CD8-positive, alpha-beta T cell (primary cell): ENCODE measurements at places on chromosomes 6 and 20.

DNA sequence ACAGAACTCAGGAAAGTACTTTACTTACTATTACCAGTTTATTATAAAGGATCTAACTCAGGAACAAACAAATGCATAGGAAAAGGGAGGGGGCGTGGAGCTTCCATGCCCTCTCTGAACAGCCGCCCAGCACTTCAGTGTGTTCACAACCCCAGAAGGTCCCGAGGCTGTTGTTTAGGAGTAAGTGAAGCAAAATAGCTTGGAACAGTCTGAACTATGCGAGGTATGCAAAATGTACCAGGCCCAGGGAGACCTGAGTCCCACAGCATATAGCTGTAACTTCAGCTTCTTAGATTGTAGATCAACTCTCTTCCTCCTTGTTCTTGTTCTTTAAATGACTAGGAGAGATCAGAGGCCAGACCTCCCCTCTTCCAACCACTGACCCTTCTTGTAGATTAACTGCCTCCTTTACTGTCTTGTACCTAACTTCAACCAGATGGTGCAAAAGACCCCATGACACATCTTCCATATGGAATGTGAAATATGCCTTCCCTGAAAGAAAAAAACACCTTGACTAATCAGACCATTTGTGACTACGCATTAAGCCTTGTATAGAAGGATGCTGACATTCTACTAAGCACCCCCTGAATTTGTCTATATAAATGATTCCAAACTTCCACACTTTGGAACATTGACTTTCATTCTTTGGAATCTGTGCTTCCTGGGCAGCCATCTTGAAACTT is 98.8 kb upstream of the SNX9 start:
- DNase-seq, result no peak

DNA sequence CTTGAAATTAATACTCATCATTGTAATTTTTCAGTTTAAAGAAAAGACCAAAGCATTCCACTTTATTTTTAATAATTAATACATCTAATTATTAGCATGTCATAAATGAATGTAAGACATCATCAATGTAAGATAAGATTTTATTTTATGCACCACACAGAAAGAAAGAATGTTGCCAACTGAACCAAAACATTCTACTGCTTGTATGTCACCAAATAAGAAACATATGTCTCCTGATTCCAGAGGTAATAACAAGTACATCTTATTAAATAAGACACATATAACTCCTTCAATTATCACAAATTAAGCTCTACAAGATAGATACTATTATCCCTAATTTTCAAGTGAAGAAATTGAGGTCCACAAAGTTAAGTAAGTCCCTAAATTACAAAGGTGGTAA is 189.5 kb downstream of the GMDS start:
- DNase-seq, result no peak

- DNase-seq, result no peak
Measured at GRCh38 chr6:110520209-110520965, 44.0 kb upstream of the SLC22A16 start.

DNA sequence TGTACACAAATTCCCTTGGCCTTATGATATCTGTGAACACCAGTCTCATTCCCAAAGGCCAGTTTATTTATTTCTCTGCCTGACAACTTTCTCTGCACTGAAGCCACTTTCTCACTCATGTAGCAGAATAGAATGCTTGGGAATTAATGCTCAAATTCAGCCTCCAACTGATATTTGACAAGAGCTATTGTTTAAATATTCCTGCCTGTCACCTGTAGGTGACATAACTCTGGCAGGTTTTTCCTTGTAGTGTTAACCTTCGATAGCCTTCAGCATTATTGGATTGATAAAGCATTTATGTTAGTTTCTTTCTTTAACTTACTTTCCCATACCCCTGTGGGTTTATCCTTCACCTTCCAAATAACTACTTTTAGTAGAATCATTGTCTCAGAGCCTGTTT is 1183.2 kb upstream of the ADGRB3 start:
- DNase-seq, result no peak

- no peak for DNase-seq
Measured at GRCh38 chr6:139296927-139297326, 5.1 kb upstream of the TXLNB start.

DNA sequence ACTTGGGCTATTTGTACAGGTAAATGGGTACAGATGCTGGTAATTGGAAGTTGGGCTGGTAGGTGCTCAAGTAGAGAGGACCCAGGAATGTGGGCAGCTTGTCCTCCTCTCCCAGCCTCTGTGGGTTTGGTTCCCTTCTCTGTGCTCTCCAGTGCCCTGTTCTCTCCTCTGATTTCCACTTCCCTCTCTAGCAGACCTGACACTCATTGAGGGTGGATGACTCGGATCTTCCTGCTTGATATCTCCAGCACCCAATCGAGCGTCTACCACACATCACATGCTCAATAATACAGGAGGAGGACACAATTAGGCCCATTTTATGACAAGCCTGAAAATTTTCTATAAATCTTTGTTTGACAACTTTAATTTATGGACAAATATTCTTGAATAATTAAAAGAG is 23.7 kb downstream of the CST1 start:
- DNase-seq, result no peak

- DNase-seq, result no peak
Measured at GRCh38 chr20:5511930-5512329, 195.2 kb upstream of the PROKR2 start.

GRCh38 chr6:151402228-151402627 is 10.9 kb upstream of the ZBTB2 start:
- DNase-seq, result no peak

GRCh38 chr6:166194914-166195859 is 27.5 kb upstream of the TBXT start:
- DNase-seq, result no peak

DNA sequence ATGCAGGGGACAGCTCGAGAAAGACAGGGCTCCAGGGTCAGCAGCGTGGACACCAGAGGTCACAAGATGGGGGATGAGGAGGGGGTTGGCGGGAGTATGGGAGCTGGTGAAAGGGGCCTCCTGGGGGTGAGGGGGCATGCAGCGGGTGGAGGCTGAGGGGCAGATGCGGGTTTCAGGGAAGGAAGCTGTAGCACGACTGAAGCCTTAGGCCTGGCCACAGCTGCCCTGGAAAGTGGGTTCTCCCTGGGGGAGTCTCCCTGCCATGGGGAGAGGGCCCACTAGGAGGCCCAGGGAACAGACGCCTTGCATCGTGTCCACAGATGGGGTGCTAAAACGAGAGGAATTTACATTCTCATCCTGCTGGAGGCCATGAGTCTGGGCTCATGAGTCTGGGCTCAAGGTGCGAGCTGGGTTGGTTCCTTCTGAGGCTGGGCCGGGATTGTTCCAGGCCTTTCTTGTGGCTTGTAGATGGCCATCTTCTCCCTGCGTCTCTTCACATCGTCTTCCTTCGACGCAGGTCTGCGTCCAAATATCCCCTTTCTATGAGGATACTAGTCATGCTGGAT is 18.0 kb downstream of the APCDD1L start:
- no peak for DNase-seq

- DNase-seq, result no peak
Measured at GRCh38 chr6:155040154-155040553, 45.0 kb downstream of the TIAM2 start.

DNA sequence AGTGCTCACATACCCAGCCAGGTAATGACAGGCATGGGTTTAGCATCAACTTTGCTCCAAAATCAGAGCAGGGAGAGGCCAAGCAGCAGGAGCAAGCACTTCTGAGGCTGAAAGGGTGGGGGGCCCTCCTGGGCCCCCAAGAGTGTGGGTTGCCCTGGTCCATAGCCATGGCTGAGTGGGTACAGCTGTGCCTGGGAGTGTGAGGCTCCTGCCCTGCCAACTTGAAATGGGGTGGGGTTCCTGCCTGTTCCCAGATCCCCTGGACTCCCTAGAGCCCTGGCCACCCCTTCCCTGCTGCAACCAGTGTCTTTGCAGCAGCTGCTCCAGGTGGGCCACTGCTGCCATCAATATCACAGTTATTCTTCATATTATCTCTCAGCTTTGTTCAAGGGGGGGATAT is 1224.2 kb upstream of the GJE1 start:
- no peak for DNase-seq

DNA sequence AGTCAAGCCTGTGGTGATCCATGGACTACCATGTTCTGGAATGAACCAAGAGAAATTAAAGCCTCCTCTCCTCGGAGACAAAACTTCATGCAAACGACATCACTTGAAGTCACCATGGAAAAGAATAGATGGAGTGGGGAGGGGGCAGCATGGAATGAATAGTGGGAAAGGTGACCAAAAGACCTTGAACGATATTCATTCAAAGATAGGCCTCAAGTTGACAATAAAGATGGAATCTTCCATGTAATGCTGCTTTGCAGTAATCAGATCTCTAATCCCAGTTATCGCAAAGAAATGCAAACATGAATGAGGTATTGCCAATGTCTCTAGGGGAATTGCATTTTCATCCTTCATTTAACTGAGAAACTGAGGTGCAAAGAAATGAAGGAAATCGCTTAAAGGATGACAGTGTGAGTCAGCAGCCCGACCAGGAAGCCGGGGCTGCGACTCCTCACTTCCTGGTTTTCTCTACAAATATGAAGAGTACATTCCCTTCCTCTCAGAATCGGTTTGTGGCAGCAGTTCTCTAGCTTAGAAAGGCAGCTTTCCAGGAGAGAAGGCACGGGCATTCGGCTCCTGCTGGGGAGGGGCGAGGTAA is 65.6 kb upstream of the RREB1 start:
- DNase-seq, result no peak

- no peak for DNase-seq
Measured at GRCh38 chr6:90468080-90468479, 118.8 kb downstream of the MAP3K7 start.

- no peak for DNase-seq
Measured at GRCh38 chr20:31572042-31572700, 32.9 kb upstream of the ID1 start.

GRCh38 chr6:136014454-136015437 is 163.2 kb downstream of the PDE7B start:
- DNase-seq, result no peak

DNA sequence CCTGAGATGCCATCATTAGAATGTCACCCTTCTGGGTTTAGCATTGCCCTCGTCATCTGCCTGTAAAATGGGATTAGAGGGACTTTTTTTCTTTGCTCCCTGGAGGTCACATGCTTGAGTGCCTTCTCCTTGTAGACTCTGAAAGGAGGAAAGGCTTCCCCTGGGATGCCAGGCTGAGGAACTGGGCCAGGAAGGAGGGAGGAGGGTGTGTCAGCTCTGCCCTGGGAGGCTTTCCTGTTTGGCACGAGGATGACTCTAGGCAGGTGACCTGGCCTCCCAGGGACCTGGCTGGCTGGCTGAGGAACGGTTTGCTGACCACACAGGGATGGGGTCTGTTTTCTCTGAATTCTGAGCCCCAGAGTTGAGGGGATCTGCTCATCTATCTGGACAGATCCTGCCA is 137.9 kb upstream of the RNF24 start:
- DNase-seq, result no peak

DNA sequence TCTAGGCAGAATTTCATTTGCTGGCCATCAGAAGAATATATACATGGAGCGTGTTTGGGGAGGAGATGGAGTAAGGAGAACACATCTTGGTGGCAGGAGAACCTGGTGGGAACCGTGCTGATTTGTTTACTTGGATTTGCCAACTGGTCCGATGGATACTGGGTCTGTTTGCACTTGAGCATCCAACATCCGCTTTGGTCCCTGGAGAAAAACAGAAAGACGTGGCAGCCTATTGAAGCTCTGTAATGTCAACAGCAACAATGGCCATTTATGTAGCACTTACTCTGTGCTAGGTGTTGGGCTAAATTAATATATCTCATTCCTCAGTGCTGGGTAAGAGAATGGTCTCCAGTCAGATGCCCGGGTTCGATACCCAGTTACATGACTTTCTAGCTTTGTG is 125.6 kb downstream of the BCAS1 start:
- DNase-seq, result no peak

DNA sequence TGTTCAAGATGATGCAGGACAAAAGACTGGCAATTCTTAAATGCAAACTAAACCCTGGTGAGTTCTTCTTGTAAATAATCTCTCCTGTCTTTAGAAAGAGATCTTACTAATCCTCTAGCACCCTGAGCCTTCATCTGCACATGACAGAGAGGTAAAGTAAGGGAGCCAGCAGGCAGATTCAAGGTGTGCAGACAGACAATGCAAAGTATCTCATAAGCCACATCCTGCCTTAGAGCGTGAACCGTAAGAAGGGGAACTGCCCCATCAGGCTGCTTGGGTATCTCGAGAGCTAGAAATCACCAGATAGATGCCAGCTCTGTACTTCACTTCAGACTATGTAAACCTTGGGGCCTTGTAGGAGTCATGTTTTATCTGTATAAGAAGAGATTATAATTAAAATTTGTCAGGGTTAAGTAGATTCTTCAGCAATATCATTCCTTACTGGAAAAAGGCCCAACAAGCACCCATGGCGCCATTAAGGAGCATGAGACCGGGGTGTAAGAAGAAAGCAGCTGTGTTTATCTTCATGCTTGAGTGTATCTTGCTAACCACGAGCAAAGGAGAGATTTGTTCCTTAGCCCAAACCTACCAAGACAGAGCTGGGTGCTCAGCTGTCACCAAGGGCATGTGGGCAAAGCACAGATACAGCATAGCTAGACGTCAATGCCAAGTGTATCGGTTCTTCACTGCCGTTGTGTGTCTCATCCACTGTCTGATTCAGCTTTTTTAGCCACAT is 24.4 kb downstream of the CNR1 start:
- DNase-seq, result no peak

DNA sequence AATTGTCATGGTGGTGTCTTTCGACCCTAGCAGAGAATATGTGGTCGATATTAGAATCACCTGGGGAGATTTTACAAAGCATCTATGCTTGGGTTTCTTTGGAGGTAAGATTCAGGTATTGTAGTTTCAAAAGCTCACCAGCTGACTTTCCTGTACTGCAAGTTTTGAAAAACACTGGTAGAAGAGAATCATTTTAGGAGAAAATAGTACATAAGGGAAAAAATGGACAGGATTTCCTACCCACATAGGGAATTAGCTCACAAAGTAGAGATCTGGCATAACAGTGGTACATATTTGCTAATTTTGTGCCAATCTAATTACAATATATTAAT is 27.4 kb upstream of the ABT1 start:
- DNase-seq, result no peak

DNA sequence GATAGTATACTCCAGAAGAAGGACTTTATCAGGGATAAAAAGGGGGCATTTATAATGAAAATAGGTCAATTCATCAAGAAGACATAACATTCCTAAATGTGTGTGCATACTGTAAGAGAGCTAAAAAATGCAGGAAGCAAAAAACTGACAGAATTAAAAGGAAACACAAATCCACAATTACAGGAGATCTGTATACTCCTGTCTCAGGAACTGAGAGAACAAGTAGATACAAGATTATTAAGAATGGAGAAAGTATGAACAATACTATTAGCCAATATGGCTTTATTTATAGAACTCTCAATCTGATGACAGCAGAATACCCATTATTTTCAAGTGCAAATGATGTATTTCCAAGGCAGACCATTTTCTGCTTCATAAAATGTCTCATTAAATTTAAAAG is 167.7 kb upstream of the BMP5 start:
- DNase-seq, result no peak
